SHP77 (cell line): ENCODE measurements at places on chromosomes 5 and 9.
A peak's percentile ranks its signal among the peaks of the same experiment; 100 is the strongest.

DNA sequence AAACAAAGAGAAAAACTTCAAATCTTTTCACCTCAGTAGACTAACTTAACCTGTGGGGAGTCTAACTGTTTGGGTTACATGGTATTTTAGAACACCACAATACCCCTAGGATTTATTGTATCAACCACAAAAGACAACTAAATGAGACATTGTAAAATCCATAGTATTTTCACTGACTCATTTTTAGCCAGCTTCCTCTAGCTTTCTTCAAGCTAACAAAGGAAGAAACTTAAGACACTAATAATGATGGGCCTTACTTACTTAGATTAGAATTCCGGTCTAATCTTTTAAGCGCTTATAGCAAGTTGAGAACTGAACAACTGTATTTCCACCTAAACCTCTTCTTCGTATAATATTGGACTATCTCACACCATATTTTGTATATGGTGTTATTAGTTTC is 529.3 kb downstream of the DMRTA1 start:
- no peak for DNase-seq

DNA sequence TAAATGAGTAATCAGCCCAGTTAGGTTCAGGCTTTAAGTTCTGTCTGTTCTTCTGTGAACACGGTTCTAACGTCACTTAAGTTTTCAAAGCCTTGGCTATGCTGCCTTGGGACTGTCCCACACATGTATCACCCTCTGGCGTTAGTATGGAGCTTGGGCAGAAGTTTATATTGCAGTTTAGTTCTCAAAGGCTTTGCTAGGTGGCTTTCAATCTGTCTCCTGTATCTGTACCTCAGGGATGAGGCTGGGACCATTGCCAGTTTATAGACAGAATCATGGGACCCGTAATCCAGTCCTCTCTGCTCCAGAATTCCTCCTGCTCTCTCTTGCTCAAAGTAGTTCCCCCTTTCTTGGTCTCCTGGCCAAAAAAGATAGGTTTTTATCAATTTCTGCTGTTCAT is 12.1 kb downstream of the C9orf40 start:
- no peak for DNase-seq

DNA sequence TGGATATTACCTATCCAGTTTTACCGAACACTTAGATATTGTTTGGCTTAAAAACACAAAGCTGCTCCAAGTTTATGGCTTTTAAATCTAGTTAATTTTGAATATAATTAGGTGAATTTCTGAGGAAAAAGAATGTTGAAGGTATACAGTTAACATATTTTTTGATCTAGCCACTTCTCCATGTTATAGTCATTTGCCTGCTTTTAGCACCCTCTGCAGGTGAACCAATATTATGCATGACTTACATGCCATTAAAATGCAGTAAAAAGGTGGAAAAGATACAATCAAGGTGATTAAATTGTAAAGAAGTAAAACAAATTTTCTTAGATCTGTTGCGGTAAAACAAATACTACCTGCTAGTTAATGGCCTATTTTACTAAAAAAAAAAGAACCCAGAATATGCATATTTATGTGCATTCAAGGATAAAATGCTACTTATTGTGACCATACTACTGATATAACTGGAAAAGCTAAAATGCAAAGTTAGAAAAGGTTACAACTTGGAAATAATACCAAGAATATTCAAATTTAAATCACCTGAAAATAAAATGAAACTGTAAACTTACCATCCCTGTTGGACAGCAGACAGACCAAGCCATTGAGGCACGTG is 132.1 kb downstream of the AP3B1 start:
- peak; percentile 41 for DNase-seq

- DNase-seq, result no peak
Observed at GRCh38 chr5:79636981-79637733, 24.9 kb downstream of the TENT2 start.

- no peak for DNase-seq
Observed at GRCh38 chr5:172147857-172148256, 40.2 kb downstream of the STK10 start.

DNA sequence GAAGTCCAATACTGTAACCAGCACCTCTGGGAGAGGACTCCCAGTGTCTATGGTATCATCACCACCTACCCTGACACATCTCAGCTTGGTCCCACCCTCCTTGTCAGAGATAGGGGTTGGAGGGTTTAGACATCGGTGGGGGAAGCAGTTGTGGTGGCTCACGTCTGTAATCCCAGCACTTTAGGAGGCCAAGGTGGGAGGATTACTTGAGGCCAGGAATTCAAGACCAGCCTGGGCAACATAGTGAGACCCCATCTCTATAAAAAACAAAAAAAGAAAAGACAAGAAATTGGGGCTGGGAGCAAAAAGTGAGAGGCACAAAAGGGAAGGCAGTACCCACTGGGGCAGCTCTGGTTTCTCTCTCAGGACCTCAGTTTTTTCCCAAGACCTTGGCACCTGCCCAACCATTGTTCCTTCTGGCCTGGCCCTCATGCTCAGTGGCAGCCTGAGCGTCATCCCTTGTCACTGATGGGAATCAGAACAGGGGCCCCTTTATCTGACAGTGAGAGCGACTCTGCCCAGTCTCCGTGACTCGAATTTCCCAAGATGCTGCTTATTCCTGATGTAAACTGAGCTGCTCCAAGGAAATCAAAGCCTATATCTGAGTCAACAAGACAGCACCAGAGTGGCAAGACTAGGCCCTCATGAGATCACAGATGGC is 80.5 kb upstream of the HSPA9 start:
- no peak for DNase-seq
